ENCODE measurements at places on chromosomes 3 and 15. TPM values are rescaled to one million over a fixed set of nuclear protein-coding genes. Genes with fewer than 3 reads are reported as not detected.

DNA sequence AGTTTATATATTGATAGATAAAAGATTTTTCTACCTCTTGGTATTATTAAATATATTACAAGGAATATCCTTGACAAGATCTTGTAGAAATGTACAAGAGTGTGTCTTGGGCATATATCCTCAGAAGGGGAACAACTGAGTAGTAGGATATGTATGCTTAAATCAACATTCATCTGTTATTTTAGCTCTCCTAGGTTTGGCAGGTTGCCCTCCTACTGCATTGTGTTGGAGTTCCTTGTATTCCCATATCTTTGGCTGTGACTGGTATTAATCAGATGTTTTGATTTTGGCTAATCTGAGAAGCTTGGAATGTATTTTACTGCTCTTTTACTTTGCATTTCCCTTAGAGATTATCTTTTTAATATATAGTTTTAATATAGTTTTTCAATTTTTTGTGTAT lies 4.6 kb downstream of the MYRIP start:
- DNase-seq, result no peak

DNA sequence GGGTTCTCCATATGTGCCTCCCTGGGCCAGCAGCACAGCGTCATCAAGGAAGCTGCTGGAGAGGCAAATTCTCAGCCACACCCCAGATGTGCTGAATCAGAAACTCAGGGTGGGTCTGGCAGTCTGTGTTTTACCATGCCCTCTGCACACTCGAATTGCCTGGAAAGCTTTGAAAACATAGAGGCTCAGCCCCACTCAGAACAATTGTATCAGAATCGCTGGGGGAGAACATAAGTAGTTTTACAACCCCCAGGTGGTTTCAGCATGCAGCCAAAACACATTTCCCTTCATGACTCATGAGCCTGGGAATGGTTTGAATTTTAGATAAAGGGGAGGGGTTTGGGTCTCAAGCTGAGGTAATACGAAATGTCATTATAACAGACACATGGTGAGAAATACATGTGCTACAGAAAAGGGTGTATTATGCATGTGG lies 9.6 kb downstream of the TGM4 start:
- peak; percentile 89 for DNase-seq

GRCh38 chr3:160130071-160130470 lies 95.2 kb upstream of the C3orf80 start:
- DNase-seq, result no peak

- peak; percentile 33 for DNase-seq
Observed at GRCh38 chr3:16372362-16373292, 107.6 kb downstream of the OXNAD1 start.

- DNase-seq, result peak; percentile 81
Observed at GRCh38 chr3:159882790-159883779, 105.5 kb upstream of the IL12A start.

DNA sequence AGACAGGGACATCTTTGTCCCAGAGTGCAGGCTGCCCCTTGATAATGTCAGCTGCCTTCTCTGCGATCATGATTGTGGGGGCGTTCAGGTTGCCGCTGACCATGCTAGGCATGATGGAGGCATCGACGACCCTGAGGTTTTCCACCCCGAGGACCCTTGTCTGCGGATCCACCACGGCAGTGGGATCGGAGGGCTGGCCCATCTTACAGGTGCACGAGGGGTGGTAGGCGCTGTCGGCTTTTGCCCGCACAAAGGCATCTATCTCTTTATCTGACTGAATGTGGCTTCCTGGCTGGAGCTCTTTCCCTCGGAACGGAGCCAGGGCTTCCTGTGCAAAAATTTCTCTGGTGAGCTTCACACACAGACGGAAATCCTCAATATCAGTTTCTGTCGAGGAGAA lies 28.4 kb downstream of the CHDH start:
- no peak for DNase-seq

GRCh38 chr15:37691911-37692310 lies 242.5 kb upstream of the TMCO5A start:
- no peak for DNase-seq

GRCh38 chr3:103968131-103968530 lies 1398.6 kb upstream of the ALCAM start:
- no peak for DNase-seq

- DNase-seq, result peak; percentile 6
Observed at GRCh38 chr3:112357930-112358780, 25.2 kb downstream of the CD200 start.

GRCh38 chr3:74661672-74662071 lies 47.2 kb upstream of the CNTN3 start:
- no peak for DNase-seq

DNA sequence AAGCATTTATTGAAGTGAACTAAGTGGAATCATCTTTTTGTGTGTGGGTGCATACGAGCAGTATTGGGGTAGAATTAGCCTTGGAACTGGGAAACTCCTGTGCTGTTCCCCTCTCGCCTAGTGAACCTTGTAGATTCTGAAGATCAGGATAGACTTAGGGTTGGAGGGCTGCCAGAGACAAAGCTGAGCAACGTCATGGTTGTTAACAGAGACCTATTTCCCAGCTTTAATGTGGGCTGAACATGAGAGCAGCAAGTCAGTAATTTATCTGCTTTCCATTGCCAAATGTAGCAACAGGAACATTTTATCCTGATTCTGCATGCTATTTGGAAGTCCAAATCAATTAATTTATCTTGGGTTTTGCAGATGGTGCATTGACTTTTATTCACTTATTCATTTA lies 246.6 kb downstream of the IL20RB start:
- no peak for DNase-seq

DNA sequence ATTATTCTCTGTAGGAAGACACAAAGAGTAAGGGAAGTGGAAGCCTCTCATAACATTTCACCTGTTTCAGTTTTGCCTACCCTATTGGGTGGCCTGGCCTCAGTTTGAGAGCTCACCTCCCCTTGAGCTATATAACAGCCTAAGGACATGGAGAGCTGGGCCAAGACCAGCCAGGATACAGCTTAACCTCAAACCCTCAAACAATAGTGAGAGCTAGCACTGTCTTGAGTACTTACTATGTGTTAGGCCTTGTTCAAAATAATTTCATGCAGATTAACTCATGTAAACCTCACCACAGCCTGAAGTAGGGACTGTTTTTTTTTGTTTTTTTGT lies 15.0 kb upstream of the TBL1XR1 start:
- DNase-seq, result no peak

GRCh38 chr3:13634151-13634550 lies 85.2 kb downstream of the FBLN2 start:
- DNase-seq, result no peak

GRCh38 chr3:134236505-134237170 lies 14.0 kb downstream of the RYK start:
- no peak for DNase-seq

DNA sequence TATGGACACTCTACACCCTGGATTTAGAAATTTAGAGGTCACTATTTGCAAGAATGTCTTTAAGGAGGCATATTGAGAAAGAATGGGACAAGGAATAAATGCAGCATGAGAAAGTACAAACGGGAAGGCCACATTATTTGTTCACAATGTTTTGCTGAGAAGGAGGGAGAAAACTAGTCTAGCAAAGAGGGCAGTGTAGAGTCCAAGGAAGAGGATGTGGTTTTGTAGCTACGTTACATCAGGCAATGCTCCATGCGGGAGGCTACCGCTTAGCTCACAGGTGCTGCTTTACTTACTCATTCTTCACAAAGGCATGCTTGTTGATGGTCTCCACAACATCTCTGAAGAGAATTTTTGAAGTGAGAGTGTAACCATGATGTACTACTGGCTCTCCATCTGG lies 191.1 kb downstream of the PLCH1 start:
- DNase-seq, result no peak

GRCh38 chr15:41792000-41792637 lies 17.8 kb downstream of the MAPKBP1 start:
- DNase-seq, result no peak

DNA sequence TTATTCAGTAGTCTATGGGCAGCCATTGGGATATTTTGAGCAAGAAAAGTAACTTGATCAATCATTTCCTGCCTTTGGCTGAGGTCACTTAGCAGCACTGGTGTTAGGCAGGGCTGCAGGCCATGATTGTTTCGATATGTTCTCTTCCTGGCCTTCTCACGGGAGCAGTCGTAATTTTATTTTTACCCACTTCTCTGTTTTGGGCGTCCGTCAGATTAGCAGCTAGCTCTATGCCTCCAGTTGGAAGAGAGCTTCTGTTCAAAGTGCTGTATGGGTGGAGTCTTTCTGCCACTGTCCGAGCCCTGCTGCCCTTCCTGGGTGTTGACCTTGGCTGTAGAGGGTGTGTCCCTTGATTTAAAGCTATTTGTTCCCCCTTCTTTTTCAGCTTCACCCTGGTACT lies 123.4 kb upstream of the ROPN1 start:
- DNase-seq, result no peak

DNA sequence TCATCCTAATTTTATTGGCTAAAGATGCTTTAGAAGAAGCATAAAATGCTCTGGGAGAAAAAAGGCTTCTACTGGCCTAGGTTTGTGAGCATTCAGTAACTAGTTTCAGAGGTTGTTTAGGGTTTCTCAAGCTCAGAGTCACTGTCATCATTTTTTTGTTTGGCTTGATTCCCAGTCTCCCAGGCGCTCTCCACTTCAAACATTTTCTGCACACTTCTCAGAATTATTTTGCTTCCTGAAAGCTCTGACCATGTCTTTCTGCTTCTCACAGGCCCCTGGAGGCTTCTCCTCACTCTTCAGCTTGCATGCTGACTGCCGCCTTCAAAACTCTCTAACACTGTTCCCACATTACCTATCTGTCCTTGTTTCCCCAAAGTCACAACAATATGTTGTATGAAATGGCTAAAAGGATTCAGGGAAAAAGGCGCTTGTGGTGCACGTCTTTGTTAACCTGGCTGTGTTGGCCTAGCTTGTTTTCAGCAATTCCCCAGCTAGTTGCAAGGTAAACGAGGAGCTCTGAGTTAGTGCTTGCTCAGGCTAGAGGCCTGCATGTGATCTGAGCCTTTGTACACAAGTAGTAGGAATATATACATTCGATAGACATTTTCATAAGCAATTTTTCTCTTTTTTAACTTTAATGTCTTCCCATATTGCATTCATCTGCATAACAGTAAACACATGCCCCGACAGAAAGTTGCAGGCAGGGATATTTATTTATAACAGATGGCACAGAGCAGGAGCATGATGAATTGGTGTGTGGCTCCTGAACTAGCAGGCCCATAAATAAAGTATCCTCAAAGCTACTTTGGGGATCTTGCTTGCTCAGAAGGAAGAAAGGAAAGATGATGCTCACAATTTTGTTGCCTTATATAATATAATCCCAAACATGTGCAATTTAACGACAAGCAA lies 129.2 kb upstream of the DPH6 start:
- peak; percentile 79 for DNase-seq

DNA sequence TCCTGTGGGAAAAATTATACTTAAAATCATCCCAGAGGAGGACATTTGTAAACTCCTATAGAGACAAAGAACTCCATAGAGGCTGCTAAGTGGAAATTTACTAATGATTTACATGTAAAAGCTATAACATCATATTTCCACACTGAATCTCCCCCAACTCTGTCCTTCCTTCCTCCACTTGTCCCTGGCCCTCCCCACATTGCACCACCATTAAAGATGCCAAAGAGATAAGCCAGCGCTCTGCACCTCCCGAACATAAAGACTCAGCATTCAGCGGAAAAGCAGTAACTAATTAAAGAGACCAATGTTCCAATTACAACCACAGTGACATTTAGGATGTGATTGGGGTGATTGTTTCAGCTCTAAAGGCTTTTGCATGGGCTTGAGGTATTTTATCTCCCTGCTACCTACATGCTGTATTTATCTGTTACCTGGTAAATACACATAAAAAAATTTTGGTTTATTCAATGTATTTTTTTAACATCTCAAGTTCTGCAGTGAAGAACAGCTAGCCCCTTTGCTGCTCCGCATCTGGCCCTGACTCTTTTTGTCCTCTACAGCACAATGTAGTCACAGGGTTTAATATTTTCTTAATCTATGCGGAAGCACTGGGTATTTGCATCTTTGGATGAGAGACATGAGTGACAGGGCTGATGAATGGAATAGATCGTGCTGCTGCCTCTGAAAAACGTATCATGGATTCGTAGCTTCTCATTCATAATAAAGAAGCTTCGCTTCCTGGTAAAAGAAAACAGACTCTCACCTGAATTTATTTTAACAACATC lies 35.3 kb upstream of the B3GNT5 start:
- no peak for DNase-seq

- no peak for DNase-seq
Observed at GRCh38 chr15:99273801-99274200, 22.5 kb downstream of the LRRC28 start.

GRCh38 chr3:31422237-31422636 lies 110.5 kb upstream of the STT3B start:
- DNase-seq, result no peak

DNA sequence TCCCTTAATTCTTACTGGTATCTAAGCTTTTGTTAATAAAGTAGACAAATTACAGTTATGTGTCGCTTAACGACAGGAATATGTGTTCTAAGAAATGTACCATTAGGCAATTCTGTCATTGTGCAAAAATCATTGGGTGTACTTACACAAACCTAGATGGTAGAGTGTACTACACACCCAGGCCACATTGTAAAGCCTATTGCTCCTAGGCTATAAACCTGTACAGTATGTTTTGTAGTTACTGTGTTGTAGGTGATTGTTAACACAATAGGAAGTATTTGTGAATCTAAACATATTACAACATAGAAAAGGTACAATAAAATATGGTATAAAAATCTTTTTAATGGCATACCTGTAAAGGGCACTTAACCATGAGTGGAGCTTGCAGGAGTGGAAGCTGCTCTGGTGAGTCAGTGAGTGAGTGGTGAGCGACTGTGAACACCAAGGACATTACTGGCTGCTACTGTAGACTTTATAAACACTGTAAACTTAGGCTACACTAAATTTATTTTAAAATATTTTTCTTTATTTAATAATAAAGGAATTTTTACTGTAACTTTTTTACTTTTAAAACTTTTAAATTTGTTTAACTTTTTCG lies 47.4 kb downstream of the FSIP1 start:
- no peak for DNase-seq

- no peak for DNase-seq
Observed at GRCh38 chr15:57502116-57502515, 89.6 kb upstream of the MYZAP start.

DNA sequence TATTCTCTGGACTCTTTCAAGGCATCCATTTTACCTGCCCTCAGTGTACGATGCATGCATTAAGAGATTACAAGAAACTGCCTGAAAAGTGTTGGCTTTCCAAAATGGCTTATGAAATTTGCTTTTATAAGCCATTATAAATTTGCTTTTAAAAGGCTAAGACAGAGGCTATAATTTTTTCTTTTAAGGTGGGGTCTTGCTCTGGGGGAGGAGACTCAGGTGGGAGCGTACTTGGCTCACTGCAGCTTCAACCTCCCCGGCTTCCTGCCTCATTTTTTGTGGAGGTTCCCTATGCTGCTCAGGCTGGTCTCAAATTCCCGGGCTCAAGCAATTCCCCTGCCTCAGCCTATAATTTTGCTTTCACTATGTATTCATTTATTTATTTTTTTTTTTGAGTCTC lies 17.6 kb downstream of the TRA2B start:
- no peak for DNase-seq

KCNAB1 gene
- not detected for total RNA-seq

MUC20 gene
- 0.32 TPM for total RNA-seq

PLSCR5 gene
- not detected for total RNA-seq

SH3GL3 gene
- total RNA-seq, result under 0.01 TPM

ANAPC13 gene
- total RNA-seq, result 57.0 TPM

SEMA3B gene
- 23.3 TPM for total RNA-seq

CCNB2 gene
- total RNA-seq, result 27.2 TPM

SOX14 gene
- not detected for total RNA-seq

XIRP1 gene
- total RNA-seq, result not detected

CMTM6 gene
- 72.8 TPM for total RNA-seq

HAUS2 gene
- total RNA-seq, result 26.7 TPM

NOP10 gene
- total RNA-seq, result 201 TPM

NME9 gene
- total RNA-seq, result not detected

CPN2 gene
- total RNA-seq, result not detected

MYEF2 gene
- 6.9 TPM for total RNA-seq

TLNRD1 gene
- 13.4 TPM for total RNA-seq
